ENCODE measurements at places on chromosomes 7 and 10.

- no peak for DNase-seq
Observed at GRCh38 chr7:4479367-4480039, 202.6 kb upstream of the FOXK1 start.

GRCh38 chr10:10902951-10903350 lies 114.7 kb upstream of the CELF2 start:
- no peak for DNase-seq

GRCh38 chr7:18213652-18214051 lies 186.0 kb upstream of the PRPS1L1 start:
- no peak for DNase-seq

GRCh38 chr10:124378881-124379471 lies 39.7 kb downstream of the OAT start:
- no peak for DNase-seq

- DNase-seq = no peak
Observed at GRCh38 chr10:95537542-95537927, 23.6 kb downstream of the SORBS1 start.

GRCh38 chr10:50992972-50993766 lies 81.1 kb upstream of the PRKG1 start:
- DNase-seq = no peak

DNA sequence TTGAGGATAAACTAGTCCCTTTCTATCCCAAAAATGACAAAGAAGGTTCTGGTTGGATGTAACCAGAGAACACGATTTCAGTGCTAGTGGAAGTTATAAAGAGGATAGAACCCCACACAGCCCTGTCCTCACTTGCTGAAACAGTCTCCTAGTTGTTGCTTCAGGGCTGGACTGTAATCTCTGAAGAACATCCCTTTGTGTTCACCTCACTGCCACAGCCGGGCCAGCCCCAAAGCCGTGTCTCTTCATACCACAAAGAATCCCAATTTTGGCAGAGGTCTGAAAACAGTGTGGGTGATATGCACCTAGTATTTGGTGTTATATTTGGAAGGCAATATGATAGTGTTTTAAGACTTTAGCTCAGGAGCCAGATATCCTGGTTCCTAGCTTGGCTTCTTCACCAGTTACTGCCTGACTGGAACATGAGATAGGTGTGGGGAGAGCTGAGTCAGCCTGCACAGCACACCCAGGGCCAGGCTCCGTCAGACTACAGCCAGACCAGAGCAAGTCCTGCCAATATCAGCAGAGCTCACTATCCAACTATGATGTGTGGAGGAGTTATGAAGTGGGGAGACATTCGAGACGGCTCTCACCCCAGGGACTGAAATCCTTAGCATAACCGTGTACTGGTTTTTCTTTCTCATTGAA lies 21.2 kb downstream of the CYP3A4 start:
- no peak for DNase-seq

Measured in CD4-positive, alpha-beta T cell treated with Interleukin-17A for 1 hour (primary cell).